ENCODE measurements at places on chromosomes 1 and 21. TPM values are rescaled to one million over a fixed set of nuclear protein-coding genes. Genes with fewer than 3 reads are reported as not detected.

GRCh38 chr1:38451541-38451993 lies 405.0 kb upstream of the POU3F1 start:
- DNase-seq, result no peak

RNF186 gene
- 0.27 TPM for polyA plus RNA-seq

DNA sequence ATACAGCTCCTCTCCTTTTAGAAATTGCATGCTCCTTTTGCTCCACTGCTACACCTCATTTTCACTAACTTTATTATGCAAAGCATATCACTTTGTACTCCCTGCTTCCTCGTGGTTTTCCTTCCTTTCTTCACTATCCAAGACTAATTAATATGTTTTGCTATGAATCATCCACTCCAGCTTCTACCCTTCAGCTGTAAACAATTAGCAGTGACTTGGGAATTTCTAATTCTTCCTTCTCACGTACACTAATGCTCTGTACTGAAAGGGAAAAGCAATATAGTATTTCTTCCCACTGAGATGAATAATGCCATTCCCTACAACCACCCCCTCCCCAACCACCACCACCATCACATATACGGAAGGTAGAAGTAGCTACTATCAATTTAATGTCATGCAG lies 1917.0 kb downstream of the MRPL39 start:
- DNase-seq, result no peak

DNA sequence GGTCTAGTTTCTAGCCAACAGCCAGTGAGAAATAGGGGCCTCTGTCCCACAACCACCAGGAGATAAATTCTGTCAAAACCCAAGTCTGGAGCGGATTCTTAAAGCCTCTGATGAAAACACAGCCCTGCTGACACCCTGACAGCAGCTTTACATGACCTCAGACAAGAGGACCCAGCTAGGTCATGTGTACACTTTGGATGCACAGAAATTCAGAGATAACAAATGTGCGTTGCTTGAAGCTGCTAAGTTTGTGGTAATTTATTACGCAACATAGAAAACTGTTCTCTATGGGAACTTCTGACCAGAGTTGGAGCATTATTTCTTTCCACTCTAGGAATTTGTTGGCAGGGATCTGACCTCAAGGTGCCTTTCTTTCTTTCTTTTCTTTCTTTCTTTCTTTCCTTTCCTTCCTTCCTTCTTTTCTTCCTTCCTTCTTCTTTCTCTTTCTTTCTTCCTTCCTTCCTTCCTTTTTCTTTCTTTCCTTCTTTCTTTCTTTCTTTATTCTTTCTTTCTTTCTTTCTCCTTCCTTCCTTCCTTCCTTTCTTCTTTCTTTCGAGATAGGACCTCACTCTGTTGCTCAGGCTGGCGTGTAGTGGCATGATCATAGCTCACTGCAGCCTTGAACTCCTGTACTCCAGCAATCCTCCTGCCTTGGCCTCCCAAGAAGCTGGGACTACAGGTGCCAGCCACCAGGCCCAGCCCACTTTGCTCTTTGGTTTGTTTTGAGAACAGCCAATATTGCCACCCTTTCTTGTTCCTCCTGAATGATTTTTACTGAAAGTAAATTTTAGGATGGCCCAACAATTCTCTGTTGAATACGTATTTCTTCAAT lies 14.9 kb upstream of the HMGCS2 start:
- no peak for DNase-seq

DNA sequence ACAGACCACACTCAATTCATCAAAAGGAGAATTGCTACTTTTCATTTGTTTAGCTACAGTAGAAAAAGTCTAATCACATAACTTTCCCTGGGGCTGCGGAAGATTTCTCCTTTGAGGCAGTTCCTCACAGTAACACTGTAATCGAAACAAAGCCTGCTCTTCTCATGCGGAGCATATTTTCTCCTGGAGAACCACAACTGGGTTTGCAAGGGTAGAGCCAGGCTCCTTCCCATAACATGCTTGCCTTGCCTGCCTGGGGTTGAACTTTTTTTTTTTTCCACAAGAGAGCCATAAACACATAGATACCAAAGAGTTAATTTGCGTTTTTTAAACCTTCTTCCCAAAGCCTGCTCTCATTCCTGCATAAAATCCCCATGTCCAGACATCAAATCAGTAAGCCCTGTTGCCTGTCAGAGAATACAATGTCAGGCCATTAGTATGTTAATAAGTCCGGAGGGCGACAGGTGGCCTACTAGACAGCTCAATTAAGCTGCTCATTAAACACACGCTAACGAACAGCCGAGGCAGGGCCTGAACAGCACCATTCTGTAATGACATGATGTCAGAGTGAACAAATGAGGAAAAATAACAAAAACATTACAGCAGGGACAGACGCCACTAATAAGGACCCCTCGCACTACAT lies 107.1 kb upstream of the OLIG2 start:
- DNase-seq, result no peak

AIM2 gene
- 0.45 TPM for polyA plus RNA-seq

Measured in left renal cortex interstitium (tissue), 4 donors.